ENCODE measurements at places on chromosomes 1 and 21. TPM values are rescaled to one million over a fixed set of nuclear protein-coding genes. Genes with fewer than 3 reads are reported as not detected.

Gene KCNA3
- 0.19 TPM for polyA plus RNA-seq

Gene COL11A1
- 101 TPM for polyA plus RNA-seq

Gene SUSD4
- polyA plus RNA-seq, result 3.7 TPM

Gene AVPR1B
- polyA plus RNA-seq, result 0.43 TPM

Gene C1orf141
- polyA plus RNA-seq, result not detected

Gene KIAA1614
- 9.3 TPM for polyA plus RNA-seq

Gene GPR52
- polyA plus RNA-seq, result not detected

Gene ACTL8
- not detected for polyA plus RNA-seq

Gene BRDT
- polyA plus RNA-seq, result not detected

Gene PPP1R15B
- polyA plus RNA-seq, result 25.8 TPM

- no peak for DNase-seq
Observed at GRCh38 chr1:226268421-226269124, 40.4 kb downstream of the LIN9 start.

- no peak for DNase-seq
Observed at GRCh38 chr1:56132520-56132919, 446.8 kb downstream of the PLPP3 start.

- no peak for DNase-seq
Observed at GRCh38 chr1:100950337-100950736, 54.4 kb downstream of the SLC30A7 start.

- DNase-seq, result no peak
Observed at GRCh38 chr1:154496383-154496782, 5.6 kb upstream of the TDRD10 start.

DNA sequence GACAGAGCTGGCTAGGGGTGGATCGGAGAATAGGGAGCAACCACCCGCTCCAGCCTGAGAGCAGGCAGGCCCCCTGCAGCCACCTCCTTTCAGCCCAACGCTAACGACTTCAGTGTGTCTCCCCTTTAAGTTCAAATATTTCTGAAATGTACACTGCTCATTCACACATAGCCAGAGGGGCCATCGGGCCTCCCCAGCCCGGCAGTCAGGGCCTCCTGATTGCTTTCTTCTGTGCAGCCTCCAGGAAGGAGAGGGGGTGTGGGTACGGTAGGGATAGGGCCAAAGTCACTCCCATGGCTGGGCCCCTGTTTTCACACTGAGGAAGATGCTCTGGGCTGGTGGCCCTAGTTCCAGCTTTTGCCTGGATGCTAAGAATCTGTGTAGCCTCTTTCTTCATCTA, 64.8 kb downstream of the EPHB2 start:
- DNase-seq, result no peak

- DNase-seq, result peak; percentile 14
Observed at GRCh38 chr1:209190591-209191261, 392.8 kb upstream of the CAMK1G start.

DNA sequence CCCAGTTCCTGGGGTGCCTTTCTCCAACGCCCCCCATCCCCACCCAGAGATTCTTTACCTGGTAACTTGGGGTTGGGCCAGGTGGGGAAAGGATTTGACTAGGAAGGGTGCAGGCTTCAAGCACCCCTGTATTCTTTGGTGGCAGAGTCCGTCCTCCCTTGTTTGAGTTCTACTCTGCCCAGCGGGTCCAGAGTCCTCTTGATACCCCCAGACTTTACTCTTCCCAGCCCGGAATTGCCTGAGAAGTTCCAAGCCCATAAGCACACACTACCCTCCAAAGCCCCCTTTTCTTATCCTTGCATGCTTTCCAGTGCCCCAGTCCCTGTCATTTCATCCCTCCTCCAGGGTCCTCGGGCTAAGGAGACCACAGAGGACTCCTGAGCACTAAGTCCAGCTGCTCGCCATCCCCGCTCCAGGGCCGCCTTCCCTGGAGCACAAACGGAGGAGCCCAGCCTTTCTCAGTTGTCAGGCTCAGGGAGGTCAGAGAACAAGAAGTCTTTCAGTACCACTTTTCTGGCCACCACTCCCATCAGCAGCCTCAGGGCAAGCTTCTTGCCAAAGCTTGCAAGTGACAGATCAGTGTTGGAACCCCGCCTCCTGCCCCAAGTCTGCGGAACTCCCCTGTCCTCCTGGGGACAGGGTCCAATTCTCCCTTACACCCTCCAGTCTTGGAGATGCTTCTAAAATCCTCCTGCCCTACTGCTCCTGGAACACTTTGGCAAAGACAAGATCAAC, 12.2 kb downstream of the SLC45A3 start:
- DNase-seq, result no peak

DNA sequence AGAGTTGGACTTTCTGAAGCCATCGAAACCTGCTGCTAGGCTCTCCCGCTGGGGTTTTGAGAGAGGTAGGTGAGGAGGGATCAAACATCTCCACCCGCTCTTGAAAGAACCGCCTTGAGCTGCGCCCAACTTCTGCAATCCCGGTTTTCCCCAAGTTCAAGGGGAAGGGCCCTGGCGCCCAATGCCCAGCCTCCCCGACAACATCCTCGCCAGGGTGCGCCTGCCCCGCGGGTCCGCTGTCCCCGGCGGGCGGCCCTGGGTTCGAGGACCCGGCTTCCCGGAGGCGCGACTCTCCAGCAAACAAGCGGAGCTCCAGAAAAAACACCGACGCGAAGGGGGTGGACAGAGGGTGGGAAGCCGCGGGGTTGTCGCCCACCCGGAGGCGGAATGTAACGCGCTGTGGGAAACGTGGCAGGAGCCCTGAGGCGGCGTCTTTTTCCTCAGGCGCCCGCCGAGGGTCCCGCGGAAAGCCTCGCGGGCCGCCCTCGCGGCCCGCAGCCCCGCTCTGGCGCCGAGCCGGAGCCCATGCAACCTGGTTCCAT, 607 bp downstream of the BTG3 start:
- no peak for DNase-seq

DNA sequence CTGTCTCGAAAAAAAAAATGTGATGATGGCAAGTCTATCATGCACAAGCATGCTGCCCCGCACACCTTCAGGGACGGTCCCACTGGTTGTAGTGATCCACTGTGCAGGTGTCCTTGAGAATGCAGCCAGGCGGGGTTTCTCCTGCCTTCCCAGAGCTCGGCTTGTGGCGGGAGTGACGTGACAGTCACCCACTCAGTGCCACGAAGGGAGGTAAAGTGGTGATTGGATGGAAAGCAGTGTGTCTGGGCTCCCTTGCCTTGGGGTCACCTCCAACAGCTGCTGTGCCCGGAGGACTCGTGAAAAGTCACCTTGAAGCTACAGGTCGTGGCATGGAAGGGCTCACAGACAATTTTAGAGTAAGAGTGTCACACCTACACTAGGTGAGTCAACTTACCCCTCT, 33.5 kb upstream of the TRIM17 start:
- DNase-seq, result no peak

DNA sequence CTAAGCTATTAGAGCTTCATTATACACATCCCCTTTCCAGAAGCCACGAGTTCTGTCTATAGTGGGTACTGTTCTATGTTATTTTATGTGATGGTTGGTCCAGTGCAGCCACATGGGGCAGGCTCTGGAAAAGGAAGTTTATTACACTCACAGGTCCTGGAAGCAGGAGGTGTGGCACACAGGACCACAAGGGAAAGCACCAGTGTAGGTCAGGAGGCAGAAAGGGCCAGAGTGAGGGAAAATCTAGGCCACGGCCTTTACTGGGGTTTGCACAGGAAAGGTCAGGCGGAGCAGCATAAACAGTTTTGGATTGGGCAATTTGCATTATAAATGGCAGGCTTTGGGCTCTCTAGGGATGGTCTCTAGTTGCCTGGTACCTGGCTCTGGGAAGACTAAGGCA, 21.8 kb upstream of the CNIH3 start:
- DNase-seq, result no peak

- DNase-seq, result no peak
Observed at GRCh38 chr1:161494091-161494735, 11.0 kb upstream of the FCGR2A start.

DNA sequence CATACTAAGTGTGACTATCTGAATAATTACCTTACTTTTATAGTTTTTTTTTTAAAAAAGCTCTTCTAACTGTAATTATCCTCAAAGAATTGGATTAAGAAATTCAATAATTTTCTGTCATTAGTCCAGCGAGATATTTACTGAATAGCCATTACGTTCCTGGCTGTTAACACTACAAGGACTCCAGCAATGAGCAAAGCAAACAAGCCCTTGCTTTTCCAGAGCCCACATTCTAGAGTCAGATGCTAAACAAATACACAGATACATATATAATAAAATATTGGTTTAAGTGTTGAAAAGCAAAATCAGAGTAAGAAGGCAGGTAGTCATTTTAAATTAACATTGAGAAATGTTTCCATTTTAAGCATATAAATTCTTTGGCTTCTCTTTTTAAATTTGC, 118.4 kb downstream of the ATF6 start:
- DNase-seq, result no peak

GRCh38 chr1:27284425-27285273, 37.3 kb upstream of the TMEM222 start:
- DNase-seq, result peak; percentile 86

GRCh38 chr1:111963985-111964738, 25.3 kb downstream of the KCND3 start:
- DNase-seq, result no peak

GRCh38 chr1:180636138-180636537, 4.3 kb downstream of the XPR1 start:
- no peak for DNase-seq

- no peak for DNase-seq
Observed at GRCh38 chr1:30404341-30404740, 319.0 kb downstream of the MATN1 start.
